ENCODE measurements at places on chromosomes 2 and 18.
A peak's percentile ranks its signal among the peaks of the same experiment; 100 is the strongest.

- DNase-seq: no peak
Measured at GRCh38 chr2:81093031-81093430, 788.5 kb upstream of the LRRTM1 start.

DNA sequence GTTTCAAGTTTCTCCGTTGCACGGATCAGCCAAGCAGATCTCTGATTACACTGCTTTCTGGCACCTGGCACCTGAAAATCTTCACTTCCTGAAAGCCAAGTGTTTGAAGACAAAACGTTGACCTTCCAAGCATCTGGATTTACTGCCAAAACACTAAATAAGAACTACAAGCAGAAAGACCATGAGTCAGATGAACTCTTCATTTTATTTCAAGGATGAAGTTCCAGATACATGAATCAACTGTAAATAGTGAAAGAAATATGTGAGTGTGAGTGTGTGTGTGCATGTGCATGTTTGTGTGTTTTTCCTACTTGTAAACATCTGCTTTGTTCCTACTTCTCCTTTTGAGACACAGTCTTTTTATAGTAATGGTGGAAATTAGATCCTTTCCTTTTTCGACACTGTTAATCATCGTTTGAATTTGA lies 60.0 kb upstream of the DTNA start:
- no peak for DNase-seq

DNA sequence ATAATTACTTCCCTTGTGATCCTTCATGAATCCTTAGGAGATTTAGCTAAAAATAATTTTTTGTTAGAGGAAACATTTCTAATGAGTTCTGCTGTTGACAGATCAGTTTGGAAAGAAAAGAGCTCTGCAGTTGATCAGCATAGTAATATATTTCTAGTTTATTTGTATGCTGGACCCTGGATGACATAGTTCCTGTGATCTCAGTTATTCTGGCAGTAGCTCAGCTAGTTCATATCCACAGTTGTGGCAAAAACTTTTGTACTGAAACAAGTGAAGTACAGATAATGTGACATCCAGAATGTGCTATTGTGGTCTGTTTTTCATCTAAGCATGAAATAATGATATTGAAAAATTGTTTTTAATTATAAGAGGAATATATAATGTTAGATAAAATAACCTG lies 33.7 kb downstream of the ABI2 start:
- DNase-seq: no peak

GRCh38 chr2:219002395-219003266 lies 9.4 kb upstream of the CRYBA2 start:
- peak; percentile 77 for DNase-seq

- no peak for DNase-seq
Measured at GRCh38 chr2:122062506-122062905, 307.1 kb downstream of the TSN start.

DNA sequence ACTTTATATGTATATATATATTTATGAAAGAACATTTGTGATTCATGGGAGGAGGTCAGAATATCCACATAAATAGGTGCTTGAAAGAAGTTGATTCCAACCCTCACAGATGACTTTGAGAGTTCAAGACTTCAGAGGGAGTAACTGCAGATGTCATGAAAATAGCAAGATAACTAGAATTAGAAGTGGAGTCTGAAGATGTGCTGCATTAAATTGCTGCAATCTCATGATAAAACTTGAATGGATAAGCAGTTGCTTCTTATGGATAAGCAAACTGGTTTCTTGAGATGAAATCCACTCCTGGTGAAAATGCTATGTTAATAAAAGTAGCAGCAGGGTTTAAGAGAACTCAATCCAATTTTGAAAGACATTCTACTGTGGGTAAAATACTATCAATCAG lies 40.2 kb downstream of the G6PC2 start:
- DNase-seq: no peak

DNA sequence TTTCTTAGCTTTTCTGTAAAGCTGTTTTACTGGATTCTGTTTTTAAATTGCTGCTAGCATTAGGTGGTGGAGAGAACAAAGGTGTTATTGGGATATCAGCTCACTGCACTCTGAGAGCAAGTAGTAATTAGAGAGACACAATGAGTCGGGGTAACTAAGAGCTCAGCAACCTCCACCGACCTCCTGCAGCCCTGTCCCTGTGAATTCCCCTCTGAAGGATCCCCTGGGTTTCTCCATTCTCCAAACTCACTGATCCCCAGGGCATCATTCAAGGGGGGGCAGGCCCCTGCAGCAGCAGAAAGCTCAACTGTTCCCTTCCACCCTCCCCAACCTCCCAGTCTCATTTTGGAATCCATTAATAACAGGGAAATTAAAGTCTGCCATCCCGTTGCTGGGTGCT lies 73.0 kb downstream of the MTCL1 start:
- DNase-seq: no peak

GRCh38 chr18:56921896-56922480 lies 224.9 kb upstream of the BOD1L2 start:
- peak; percentile 4 for DNase-seq

GRCh38 chr2:174074831-174075230 lies 109.7 kb upstream of the SP3 start:
- DNase-seq: no peak

DNA sequence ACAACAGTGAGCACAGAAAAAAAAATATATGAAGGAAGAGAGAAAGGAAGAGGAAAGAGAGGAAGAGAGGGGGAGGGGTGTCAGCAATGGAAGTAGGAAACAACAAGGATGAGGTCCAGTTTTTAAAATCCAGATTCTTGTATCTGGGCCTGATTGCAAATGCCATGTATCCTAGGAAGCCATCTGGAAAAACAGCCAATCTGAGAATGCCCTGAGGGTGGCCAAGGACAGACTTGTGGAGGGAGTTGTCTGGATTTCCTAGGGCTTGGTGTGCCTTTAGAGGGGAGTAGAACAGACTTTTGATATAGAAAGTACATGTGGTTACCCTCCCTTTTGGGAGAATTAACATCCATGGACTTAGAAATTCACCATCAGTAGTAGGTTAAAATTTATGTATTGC lies 47.1 kb downstream of the PRKCE start:
- no peak for DNase-seq

- DNase-seq: no peak
Measured at GRCh38 chr2:201730651-201731285, 32.3 kb upstream of the MPP4 start.

GRCh38 chr2:107595749-107596148 lies 230.9 kb upstream of the RGPD4 start:
- DNase-seq: no peak

- DNase-seq: no peak
Measured at GRCh38 chr2:241255542-241256167, 59.8 kb downstream of the HDLBP start.

DNA sequence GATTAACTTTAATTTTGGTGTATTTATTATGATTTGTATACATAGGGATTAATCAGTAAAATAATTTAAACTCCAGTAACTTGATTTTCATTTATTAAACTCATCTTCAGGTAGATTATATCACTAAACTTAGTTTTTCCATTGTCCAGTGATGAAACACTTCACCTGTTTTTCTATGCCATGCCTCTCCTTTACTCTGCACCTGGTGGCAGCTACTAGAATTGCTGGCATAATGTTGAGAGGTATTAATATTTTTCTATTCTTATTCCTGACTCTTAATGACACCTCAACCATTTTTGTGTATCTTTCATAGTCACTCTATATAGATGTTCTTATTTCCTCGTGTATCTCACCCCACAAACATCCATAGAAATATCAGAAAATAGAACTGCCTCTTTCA lies 940.3 kb upstream of the CRIM1 start:
- no peak for DNase-seq

Measured in GM20000 (cell line).